ENCODE measurements at places on chromosomes 11 and 22. TPM values are rescaled to one million over a fixed set of nuclear protein-coding genes. Genes with fewer than 3 reads are reported as not detected.

DNA sequence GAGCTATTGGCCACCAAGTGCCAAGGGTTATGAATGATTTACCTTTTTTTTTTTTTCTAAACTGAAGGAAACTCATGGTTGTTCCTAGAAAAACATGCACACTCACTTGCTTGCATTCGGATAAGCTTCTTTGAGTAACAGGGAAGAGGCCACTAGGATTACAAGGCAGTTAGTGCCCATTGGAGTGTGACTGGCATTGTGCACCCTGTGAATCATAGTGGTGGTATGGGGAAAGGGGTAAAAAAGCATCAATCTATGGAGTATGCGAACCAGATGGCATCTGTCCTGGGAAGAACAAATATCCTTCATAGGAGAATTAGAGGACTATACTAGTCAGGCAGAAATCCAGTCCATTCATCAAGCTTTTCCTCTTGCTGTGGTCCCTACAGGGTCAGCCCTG lies 24.2 kb downstream of the CD44 start:
- DNase-seq: no peak

Gene ABCG4
- total RNA-seq: 0.32 TPM

DNA sequence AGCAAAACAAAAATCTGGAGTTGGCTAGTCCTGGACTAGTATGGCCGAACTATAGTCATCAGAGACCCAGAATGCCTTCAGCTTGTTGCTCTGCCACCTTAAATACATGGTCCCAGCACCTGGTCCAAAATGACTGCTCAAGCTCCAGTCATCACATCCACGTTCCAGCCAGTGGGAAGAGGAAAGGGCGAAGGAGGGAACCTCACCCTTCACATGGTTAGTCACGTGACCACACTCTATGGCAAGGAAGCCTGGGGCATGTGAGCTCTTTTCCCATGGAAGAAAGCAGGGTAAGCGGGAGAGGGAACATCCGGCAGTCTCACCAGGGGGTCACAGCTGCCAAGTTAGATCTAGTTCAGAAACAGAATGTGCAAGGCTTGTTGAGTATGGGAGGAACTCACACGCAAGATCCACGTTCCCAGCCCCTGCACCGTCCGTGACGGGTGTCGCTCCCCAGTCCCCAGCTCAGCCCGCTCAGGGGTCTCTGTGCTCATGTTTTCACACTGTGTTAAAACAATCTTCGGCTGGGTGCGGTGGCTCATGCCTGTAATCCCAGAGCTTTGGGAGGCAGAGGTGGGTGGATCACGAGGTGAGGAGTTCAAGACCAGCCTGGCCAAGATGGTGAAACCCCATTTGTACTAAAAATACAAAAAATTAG lies 1.9 kb upstream of the ANO9 start:
- no peak for DNase-seq

- no peak for DNase-seq
Measured at GRCh38 chr22:27385261-27385998, 416.1 kb downstream of the MN1 start.

GRCh38 chr22:26127126-26127525 lies 42.1 kb upstream of the SEZ6L start:
- DNase-seq: no peak

Gene MS4A15
- not detected for total RNA-seq

- DNase-seq: no peak
Measured at GRCh38 chr11:98099371-98099770, 921.4 kb upstream of the CNTN5 start.

Gene TNNT3
- 13.1 TPM for total RNA-seq

Gene PLA2G3
- not detected for total RNA-seq

Gene OR10D3
- total RNA-seq: not detected

Gene APOA4
- 1.1 TPM for total RNA-seq

DNA sequence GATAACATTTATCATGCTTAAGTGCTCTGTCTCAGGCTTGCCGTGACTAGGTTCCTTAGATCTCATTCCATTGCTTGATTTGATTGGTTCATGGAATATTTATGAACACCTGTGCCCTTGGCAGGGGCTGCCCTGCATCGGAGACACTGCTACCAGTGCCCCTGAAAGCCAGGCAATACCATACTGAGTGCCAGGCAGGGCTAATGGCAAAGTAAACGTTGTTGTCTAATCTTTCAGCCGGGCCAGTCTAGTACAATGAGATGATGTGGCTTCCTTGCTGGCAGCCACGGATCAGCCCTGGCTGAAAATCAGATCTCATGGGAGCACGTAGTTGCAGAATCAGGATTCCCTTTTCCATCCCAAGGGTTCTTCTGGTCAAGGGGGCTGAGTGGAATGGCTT lies 5.0 kb upstream of the PGA3 start:
- no peak for DNase-seq

DNA sequence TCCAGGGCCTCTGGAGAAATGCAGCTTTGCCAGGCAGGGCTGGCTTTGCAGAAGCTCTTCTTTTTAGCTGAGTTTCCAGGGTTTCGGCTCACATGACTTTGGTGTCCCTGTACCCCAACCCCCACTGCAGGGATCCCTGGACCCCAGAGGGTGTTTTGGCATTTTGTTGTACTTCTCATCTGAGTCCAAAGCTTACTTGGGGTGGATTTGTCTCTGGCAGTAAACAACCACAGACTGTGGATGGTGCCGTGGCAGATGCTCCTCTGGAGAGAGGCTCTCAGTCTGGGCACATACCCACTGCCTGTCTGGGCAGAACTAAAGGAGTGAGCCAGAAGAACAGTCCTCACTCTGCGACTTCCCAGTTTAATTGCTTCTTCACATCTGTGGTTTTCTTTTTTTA lies 49.6 kb downstream of the COMMD9 start:
- DNase-seq: no peak

GRCh38 chr22:37147186-37147990 lies 2.3 kb downstream of the IL2RB start:
- no peak for DNase-seq

Gene C11orf21
- 2.8 TPM for total RNA-seq
